Body of pancreas (tissue), 4 donors: ENCODE measurements at places on chromosomes 11 and 22. TPM values are rescaled to one million over a fixed set of nuclear protein-coding genes. Genes with fewer than 3 reads are reported as not detected.

The MED19 gene
- 15.5 TPM for total RNA-seq

- H3K27me3 ChIP-seq = no peaks in the 10 kb centered on the region
- no peak for DNase-seq
- no peak overlapping the region for H3K27ac ChIP-seq
- H3K4me1 ChIP-seq = peaks cover 42% of the 10 kb centered on the region
- no peak overlapping the region for H3K4me3 ChIP-seq
Observed at GRCh38 chr11:61679296-61679695, 895 bp upstream of the DAGLA start.

GRCh38 chr22:18065256-18065655 lies 12.5 kb upstream of the PEX26 start:
- DNase-seq = no peak
- peaks cover 24% of the 10 kb centered on the region for H3K4me1 ChIP-seq
- H3K36me3 ChIP-seq = no peaks in the 10 kb centered on the region
- no peak overlapping the region for H3K27ac ChIP-seq
- no peak overlapping the region for H3K4me3 ChIP-seq

The SMIM35 gene
- not detected for total RNA-seq

- no peaks in the 10 kb centered on the region for H3K36me3 ChIP-seq
- no peaks in the 10 kb centered on the region for H3K27me3 ChIP-seq
- no peaks in the 10 kb centered on the region for H3K4me1 ChIP-seq
- H3K4me3 ChIP-seq = no peak overlapping the region
- DNase-seq = no peak
Observed at GRCh38 chr11:119886667-119887230, 157.7 kb upstream of the NECTIN1 start.
